ENCODE measurements at places on chromosomes 4 and X.

DNA sequence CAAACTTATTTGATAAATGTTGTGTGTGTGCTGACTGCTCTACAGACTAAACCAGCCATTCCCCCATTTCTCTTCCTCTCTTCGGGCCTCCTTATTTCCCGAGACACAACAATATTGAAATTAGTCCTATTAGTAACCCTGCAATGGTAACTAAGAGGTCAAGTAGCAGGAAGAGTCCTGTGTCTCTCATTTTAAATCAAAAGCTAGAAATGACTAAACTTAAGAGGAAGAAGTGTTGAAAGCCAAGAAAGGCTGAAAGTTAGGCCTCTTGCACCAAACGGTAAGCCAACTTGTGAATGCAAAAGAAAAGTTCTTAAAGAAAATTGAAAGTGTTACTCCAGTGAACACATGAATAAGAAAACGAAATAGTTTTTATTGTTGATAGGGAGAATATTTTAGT is 357.8 kb upstream of the SLC7A11 start:
- no peak for DNase-seq

- DNase-seq, result no peak
Observed at GRCh38 chr4:13912436-13912925, 285.0 kb upstream of the BOD1L1 start.

DNA sequence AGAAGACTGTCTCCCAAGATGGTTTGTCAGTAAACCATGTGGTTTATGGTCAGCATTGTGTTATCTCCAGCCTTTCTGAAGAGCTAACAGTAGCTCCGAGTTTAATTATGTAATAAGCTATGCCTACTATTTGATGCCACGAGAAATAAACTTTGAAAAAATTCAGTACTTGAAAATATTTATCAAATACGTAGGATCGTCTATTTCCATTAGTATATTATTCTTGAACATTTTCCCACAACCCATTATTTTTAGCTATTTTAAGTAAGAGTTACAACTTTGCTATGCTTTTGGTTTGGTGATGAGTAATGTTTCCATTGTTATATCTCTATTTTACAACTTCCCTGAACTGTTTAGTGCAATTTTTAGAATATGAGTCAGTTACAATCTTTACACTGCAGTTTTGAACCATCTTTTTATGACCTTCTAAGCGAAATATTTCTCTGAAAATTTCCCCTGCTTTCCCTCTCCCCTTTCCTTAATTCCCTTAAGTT is 44.5 kb upstream of the TRIM2 start:
- no peak for DNase-seq

- DNase-seq, result no peak
Observed at GRCh38 chrX:111244235-111244750, 26.0 kb downstream of the CAPN6 start.

DNA sequence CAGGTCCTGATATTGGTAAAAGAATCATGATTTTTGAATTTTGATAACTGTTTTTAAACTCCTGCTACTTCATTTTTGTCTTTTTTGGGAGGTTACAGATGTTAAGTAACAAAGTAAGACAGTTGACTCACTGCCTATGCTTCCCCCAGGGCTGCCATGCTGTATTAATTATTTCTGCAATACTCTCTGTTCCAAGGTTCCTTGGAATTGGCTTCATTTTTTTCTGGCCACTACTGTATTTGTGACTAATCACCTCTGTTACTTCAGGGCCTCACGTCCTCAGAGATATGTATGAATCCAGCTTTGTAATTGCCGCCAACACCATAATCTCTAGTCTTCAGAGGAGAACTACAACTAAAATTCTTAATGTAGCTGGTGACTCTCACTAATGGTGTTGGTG is 1729.3 kb downstream of the C4orf33 start:
- DNase-seq, result no peak

GRCh38 chrX:129777218-129778030 is 2.3 kb upstream of the SASH3 start:
- peak; percentile 56 for DNase-seq

GRCh38 chr4:83170952-83171399 is 56.4 kb upstream of the PLAC8 start:
- DNase-seq, result no peak

DNA sequence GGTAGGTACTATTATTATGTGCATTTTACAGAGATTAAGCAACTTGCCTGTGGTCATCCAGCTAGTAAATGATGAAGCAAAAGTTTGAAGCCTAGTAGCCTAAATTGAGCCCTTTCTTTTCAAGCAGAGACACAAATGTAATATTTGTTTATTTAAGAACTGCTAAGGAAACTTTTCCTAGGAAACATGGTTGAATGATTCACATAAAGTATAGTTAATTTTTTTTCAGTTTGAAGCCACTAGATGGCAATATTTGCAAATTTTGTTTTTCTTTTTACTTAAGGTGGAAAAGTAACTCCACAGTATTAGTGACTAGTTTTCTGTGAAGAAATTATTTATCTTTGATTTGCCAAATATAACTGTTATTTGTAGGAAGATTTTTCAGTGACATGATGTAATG is 52.8 kb upstream of the ANKRD17 start:
- no peak for DNase-seq

DNA sequence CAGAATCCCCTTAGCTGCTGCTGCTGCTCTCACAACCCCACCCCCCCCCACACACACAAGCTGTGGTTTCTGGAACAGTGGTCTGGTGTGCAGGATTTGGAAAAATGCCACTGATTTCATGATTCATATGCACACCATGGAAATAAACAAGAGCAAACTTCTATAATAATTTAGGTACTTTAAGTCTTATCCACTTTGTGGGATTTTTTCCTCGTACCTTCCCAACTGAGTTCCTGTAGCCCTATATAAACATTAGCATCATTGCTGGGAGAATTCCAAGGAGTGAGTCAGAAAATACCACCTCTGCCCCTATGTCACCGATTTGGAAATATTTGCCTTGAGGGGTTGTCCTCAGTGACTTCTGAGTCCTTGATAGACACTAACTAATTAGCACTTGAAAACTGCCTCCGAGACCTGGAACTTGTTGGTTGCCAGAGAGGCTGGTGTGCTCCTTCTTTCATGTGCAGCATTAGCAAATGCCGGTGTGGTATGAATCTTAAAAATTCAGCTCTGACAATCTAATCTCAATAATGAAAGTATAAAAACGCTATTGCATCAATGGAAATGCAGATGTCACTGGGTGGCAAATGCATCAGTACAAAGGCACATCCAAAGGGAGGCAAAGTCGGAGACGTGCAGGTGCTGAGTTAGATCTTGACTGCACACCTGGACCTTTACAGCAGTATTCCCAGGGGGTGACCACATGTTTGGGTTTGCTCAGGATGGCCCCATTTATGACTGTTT is 61.8 kb downstream of the CPE start:
- no peak for DNase-seq

GRCh38 chrX:115330498-115331168 is 41.1 kb downstream of the LUZP4 start:
- DNase-seq, result no peak

GRCh38 chr4:74117024-74117534 is 18.1 kb upstream of the CXCL2 start:
- DNase-seq, result no peak

DNA sequence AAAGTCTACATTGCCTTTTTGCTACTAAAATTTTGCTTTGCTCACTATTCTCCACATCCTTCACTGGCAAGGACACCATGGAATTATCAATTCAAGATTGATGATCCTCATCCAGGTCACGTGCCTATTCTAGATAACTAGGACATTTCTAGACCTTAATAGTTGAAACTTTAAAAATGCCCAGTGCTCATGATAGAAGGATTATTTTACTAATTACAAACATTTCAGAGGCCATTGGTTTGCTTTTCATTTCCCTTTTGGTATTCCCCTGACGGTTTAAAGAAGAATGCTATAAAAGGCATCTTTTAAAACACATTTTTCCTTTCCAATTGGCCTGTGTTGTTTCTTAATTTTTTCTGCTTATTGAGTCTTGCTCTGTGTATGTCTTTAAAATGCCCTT is 249.4 kb downstream of the NDST4 start:
- DNase-seq, result no peak

GRCh38 chr4:79650217-79650616 is 242.2 kb upstream of the GK2 start:
- no peak for DNase-seq

GRCh38 chr4:151717314-151717713 is 43.5 kb downstream of the GATB start:
- DNase-seq, result no peak

DNA sequence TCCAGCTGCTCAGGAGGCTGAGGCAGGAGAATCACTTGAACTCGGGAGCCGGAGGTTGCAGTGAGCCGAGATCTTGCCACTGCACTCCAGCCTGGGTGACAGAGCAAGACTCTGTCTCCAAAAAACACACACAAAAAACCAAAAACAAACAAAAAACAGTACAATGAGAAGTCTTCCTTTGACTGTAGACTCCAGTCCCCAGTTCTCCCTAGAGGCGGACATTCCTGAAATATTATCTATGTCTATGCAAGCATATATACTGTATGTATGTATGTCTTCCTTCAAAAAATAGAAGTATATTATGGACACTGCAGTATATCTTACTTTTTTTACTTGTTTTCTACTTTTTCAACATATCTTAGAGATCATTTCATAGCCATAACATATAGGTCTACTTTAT is 10.2 kb upstream of the FGF2 start:
- DNase-seq, result no peak

- DNase-seq, result no peak
Observed at GRCh38 chrX:6225911-6226595, 2.6 kb downstream of the NLGN4X start.

DNA sequence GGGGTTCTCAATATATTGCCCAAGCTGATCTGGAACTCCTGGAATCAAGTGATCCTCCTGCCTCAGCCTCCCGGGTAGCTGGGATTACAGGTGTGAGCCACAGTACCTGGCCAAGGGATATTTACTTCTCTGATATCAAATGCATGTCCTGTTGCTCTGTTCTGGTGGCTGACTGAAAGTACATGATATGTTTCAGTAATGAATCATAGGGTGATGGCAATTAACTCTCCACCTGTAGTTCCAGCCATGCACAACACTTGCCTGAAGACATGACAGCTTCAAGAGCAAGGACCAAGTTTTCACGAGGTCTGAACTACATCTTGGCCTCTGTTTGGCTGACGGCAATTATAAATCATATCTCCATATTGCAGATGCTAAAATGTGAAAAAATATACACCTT is 9.1 kb downstream of the ZCCHC4 start:
- DNase-seq, result no peak

- DNase-seq, result no peak
Observed at GRCh38 chr4:177492022-177492421, 49.8 kb upstream of the AGA start.

- no peak for DNase-seq
Observed at GRCh38 chr4:804804-805203, 21.1 kb downstream of the CPLX1 start.

- no peak for DNase-seq
Observed at GRCh38 chr4:188287169-188287894, 148.1 kb downstream of the TRIML1 start.

DNA sequence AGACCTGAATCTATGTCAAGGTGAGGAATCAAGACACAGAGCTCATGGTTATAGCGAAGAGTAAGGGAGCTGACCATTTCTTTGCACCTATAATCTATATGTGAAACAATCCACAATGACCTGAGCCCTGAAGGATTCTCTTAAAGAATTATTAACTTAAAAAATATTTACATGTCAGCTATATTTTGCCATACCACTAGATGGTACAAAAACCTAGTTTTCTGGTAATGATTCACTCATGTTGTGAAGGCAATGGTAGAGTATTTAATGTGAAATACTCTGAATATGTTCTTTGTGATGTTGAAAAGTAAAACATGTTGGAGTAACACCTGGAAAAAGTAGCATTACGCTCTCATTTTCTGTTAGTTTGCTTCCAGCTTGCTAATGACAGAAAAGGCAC is 40.0 kb downstream of the VGLL1 start:
- no peak for DNase-seq

- DNase-seq, result no peak
Observed at GRCh38 chrX:2767631-2768455, 16.0 kb downstream of the XG start.

DNA sequence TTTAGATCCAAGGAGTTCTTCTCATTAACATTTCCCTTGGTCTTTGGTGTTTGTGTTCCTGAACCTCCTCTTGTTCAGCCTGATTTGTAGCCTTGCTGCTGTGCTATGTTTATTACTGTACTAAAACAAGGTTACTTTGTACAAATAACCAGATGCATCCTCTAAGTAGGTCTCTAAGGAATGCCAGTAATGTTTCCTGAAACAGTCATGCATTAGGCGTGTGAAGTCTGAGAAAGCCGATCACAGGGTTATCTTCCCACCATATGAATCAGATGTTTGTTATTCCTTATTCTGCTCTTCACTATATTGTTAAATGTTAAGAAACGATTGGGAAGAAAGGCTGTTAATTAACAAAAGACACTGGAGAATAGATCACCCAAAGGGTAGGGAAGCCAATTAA is 66.9 kb downstream of the GALNTL6 start:
- DNase-seq, result no peak

DNA sequence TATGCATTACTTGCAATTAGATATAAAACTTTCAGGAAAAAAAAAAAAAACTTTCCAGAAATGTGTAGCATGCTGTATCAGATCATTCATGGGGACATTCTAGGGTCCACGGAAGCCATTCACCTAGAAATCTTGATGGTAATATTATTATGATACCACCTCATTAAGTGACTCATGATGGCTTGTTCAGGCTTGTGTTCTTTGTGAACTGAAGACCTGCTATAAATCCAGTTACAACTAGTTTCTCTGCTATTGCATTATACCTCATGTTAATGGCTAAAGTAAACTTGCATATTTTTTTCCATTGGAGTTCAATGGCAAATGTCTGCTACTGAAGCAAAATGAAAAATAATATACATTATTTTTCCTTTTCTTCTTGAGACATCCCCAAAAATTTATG is 35.3 kb upstream of the PTPN13 start:
- no peak for DNase-seq

GRCh38 chrX:40201329-40201885 is 103.6 kb upstream of the BCOR start:
- DNase-seq, result no peak

DNA sequence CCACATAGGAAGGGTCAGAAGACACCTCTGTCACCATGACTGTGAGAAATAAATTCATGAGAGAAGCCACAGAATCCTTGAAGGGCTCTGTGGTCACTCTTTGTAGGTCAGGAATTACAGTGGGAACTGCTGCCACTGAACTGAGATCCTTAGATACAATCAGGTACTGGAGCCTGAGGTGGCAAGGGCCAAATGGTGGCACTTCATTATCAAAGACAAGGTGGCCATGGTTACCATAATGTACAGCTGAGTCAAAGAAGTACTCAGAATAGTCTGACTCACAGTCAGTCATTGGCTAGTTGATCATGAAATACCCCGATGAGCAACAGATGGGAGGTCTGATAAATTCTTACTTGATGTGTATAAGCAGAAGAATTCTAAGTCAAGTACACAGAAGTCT is 131.9 kb downstream of the RTL3 start:
- DNase-seq, result no peak

DNA sequence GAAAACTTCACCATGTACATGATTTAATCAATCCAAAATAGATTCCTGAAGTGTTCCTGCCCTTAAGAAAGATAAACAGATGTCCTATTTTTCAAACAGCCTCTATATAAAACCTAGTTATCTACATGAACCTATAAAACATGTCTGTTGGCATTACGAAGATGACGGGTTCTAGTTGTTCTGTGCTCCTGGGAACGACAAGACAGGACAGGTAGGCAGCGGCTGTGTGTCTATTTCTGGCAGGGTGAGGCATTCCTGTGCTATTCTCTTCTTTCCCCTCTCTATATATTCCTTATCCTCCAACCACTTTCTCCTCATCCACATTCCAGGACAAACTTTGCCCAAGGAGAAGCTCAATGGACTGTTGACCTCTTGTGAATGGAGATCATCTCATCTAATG is 6.1 kb downstream of the FAT1 start:
- DNase-seq, result no peak

Data from stimulated activated CD4-positive, alpha-beta T cell treated with anti-CD3 and anti-CD28 coated beads, Interleukin-12 subunit alpha, Interleukin-12 subunit beta, amount 100 ng/mL, for 24 hours (primary cell).